ENCODE measurements at places on chromosomes 5 and 9.

GRCh38 chr5:61402970-61403900, 71.2 kb downstream of the ZSWIM6 start:
- DNase-seq, result no peak

- peak; percentile 21 for DNase-seq
Observed at GRCh38 chr9:110214090-110214489, 6.1 kb upstream of the C9orf152 start.

DNA sequence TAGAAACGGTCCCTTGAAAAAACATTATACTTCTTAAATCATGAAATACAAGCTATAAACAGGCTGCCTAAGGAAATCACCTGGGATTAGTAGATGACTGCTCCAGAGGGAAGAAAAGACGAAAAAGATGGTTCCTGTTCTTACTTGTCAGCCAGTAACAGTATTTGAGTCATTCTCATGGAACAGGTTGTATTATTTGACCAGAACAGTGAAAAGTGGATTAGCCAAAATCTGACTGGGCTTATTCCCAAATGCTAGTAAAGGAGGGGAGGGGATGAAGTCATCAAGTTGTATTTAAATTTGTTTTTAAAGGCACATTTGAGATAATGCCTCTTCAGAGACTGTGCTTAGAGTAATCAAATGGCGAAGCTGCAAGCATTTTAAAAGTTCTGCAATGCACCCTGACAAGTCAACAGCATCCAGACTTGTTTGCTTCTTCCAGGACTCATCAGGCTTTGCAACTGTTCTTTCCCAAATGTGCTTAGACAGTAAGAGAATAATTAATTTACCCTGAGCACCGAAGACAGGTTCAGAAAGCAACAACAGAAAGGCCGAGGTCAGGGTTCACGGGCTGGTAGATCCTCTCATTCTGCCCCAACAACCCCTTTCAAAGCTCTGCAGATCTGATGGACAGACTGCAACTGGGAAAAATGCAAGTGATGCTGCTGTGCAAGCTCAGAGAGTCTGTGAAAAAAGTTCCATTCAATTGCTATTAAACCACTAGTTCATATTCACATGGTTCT, 800.6 kb downstream of the KCTD16 start:
- DNase-seq, result no peak

DNA sequence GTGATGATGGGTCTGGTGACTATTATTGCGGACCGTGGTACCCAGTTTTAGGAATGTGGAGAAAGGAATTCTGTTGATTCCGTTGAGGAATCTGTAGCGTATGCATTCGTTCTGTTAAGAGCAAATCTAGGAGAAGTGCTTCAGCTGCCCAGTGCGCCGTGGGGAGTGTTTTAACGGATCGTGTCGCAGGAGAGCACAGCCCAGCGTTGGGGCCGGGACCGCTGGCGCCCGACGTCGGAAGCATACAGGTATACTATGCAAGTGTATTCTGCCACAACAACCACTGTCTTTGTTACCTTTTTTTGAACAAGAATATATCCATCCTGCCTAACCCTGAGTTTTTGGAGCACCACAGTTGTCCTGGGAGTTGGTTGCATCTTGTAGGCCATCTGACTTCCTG, 42.7 kb downstream of the TENT4A start:
- no peak for DNase-seq

DNA sequence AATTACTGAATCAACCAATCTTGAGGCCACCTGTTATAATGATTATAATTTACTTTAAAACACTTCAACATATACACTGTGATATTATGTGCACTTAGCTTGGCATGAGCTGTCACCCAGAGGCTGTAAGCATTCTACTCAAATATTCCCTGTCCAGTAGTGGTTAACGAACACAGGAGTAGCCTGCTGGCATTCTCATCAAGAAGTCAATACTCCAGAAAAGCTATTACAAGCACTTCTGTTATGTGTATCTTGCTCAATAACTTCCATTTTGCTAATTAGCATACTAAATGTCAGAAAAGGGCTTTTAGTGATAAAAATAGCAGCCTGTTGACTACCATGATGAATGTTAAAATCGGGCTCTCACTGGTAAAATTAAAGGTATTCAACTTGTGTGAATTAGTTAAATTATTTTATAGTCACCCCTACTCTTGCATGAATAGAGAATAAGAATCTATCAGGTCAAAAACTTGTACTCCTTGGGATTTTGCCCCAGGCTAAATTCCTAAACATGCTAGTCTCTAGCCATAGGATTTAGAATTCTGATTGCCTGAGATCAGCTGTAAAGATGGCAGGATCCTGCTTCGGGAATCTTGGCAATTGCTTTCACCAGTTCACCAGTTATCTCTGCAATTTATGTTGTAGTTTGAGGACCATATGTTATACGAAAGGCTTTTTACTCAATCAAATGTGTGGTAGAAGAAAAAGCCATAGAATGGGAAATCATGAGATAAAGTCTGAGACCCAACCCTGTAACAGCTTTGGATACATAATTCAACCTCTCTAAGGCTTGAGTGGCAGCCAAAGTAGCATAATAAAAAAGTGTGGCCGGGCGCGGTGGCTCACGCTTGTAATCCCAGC, 43.4 kb upstream of the PAM start:
- peak; percentile 36 for DNase-seq

- DNase-seq, result no peak
Observed at GRCh38 chr9:6040077-6040476, 24.7 kb upstream of the RANBP6 start.

DNA sequence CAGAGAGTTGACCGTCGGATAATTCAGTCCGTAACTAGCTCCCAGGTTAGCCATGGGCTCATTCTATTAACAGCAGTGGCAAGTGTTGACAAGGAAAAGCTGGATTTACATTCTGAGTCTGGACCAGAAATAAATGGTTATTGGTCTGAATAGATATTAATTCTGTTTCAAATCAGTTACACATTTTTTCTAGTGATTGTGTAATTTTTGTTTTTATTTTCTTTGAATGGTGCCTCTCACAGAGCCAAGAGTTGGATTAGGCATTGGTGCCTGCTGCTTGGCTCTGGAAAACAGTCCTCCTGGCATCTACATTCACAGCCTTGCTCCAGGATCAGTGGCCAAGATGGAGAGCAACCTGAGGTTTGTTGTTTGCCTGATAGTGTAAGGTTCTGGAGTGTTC, 115.1 kb downstream of the GOLPH3 start:
- no peak for DNase-seq

DNA sequence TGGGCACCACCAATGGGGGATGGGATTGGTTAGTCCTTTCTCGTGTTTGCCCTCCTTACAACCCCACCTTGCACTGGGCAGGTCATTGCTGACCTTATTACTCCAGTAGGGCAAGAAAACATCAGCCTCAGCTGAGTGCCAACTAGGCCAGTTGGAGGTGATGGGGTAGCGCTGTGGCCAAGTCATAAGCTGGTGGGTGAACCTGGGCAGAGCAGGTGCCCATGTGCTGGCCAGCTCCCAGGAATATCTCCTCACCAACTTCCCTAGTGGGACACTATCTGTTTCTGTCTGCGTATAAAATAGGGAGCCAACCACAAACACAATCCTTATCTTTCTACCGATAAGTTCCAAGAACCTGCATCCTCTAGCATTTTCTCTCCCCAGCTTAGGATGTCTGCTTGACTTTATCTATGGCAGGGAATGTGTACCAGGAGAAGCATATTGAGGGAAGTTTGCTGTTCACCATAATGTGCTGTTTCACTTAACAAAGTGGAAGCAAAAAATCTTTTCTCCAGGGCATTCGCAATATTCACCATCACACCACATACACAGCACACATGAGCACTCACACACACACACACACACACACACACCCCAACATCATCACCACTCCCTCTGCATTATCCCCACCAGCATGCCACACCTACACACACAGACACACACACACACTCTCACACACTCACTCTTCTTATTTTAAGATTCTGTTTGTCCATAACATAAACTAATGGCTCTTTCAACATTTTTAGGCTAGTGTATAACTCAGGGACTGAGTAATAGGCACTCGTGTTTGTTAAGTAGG, 390.0 kb downstream of the ENC1 start:
- no peak for DNase-seq

Measured in GM23248 (cell line).